ENCODE measurements at places on chromosomes 7 and 10.
A peak's percentile ranks its signal among the peaks of the same experiment; 100 is the strongest.

GRCh38 chr7:100371561-100372171 lies 1.6 kb upstream of the PILRA start:
- DNase-seq = no peak

GRCh38 chr7:121931149-121931902 lies 58.4 kb downstream of the PTPRZ1 start:
- no peak for DNase-seq

GRCh38 chr10:111784436-111784835 lies 399.1 kb downstream of the GPAM start:
- no peak for DNase-seq

- no peak for DNase-seq
Measured at GRCh38 chr7:82382276-82382675, 61.3 kb downstream of the CACNA2D1 start.

GRCh38 chr7:325051-325798 lies 35.3 kb downstream of the FOXL3 start:
- DNase-seq = no peak

- no peak for DNase-seq
Measured at GRCh38 chr10:1348773-1349050, 292.5 kb downstream of the WDR37 start.

DNA sequence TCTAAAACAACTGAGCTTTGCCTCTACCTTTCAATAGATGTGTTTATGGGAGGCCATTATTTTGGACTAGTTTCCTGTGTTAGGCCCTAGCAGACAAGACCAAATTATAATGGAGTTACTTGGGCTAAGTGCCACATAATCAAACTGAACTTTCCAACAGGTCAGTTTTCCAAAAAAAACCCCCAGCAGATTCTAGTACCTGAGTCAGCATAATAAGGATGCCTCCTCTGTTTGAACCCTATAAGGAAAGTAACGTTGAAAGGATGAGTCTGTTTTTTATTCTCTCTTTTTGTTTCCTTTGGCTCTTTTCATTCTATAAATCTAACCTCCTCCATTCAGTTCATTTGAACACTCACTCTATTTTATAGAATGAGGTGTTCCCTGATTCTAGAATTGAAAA lies 148.1 kb upstream of the FAM3C start:
- DNase-seq = no peak

DNA sequence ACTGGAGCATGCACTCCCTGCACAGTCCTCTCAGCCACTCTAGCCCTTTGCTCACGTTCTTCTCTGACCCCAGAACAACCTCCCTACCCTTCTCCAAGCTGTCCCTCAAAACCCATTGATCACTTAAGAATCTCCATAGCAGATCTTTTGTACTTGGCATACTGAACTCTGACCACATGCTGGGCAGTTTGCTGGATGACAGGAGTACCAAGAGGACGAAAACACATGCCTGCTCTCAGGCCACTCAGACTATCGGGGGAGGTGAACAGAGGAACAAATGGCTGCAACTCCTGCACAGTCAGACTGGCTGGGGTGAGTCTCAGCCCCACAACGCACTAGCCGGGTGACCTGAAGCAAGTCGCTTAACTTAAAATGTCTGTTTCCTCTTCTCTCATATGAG lies 52.7 kb downstream of the KCNMA1 start:
- DNase-seq = no peak

- no peak for DNase-seq
Measured at GRCh38 chr7:114718861-114719260, 203.0 kb upstream of the MDFIC start.

- DNase-seq = no peak
Measured at GRCh38 chr10:33967606-33968120, 633.2 kb upstream of the NRP1 start.

- peak; percentile 93 for DNase-seq
Measured at GRCh38 chr7:50359995-50360925, 55.7 kb downstream of the IKZF1 start.

DNA sequence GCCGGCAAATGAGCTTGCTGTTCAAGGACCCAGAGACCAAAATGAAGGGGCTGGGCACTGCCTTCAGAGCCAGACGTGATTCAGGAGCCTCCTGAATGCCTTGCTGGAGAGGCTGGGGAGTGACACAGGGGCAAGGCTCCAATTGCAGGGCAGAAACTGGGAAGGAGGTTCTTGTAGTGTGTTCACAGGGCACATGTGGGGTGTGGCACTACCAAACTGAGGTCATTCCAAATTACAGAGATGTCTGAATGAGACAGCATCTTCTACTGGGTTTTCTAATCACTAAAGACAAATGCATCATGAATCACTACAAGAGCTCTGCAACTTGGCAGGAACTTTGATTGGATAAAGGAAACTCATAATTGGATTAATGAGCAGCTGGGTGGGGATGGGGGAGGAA lies 17.8 kb downstream of the CRTAC1 start:
- DNase-seq = no peak

DNA sequence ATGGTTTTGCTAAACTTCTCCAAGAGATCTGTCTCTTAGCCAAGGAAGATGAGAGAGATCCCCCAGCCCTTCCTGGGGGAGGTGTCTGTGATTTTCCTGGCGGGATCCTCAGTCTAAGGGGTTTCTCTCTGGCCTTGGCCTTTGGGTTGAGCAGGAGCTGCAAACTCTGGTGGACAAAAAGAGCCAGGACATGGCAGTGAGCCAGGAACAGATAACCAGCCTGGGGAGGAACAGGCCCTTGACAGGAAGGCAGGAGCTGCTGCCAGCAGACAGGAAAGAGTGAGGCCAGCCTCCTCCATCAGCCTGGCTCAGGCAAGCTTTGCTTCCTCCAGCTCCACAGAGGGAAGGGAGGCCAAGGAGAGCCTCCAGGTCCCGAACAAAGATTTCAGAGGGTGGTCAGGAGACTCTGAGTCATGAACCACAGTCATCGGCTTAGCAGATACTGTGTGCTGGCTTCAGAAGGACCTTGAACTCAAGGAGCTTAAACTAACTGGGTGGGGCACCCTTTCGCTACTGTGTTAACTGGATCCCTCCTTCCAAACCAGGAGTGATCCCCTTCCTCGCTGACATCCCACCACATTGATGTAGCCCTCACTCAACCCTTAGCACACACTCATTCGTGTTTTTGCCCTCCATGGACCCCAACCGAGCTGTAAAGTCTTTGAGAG lies 34.7 kb downstream of the DDIT4 start:
- no peak for DNase-seq

GRCh38 chr7:19351341-19352304 lies 206.4 kb upstream of the FERD3L start:
- DNase-seq = no peak

- DNase-seq = no peak
Measured at GRCh38 chr7:33698692-33699128, 206.6 kb upstream of the BMPER start.

DNA sequence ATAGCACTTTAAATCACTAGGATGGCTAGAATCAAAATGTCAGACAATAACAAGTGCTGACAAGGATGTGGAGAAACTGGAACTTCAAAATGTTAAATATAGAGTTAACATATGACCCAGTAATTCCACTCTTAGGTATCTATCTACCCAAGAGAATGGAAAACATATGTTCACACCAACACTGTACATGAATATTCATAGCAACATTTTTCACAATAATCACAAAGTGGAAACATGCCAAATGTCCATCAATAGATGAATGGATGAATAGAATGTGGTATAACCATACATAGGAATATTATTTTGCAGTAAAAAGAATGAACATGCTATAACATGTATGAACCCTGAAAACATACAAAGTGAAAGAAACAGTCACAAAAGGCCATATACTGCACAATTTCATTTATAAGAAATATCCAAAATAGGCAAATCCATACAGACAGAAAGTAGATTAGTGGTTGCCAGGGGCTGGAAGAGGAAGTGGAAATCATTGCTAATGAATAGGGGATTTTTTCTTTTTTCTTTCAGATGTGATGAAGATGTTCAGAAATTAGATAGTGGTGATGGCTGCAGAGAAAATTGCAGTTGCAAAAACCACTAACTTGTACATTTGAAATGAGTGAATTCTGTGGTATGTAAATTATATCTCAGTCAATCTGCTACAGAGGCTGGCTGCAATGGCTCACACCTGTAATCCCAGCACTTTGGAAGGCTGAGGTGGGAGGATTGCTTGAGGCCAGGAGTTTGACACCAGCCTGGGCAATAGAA lies 93.0 kb downstream of the CPVL start:
- no peak for DNase-seq

DNA sequence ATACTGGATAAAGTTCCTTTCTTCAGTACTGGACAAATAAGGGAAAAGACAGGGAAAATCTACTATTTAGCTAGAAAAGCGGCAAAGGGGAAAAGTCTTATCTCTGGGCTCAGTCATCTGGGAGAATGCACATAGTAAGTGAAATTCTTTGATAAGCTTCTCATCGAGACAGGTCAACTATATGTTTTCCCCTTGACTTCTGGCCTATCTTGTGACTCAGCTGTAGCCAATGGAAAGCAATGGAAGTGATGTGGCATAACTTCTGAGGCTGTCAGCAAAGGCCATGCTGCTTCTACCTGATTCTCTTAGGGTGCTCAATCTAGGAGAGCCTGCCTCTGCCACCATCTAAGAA lies 91.9 kb downstream of the PCGF5 start:
- DNase-seq = no peak

GRCh38 chr10:128631801-128632241 lies 505.6 kb upstream of the MKI67 start:
- no peak for DNase-seq

- no peak for DNase-seq
Measured at GRCh38 chr7:52735656-52736055, 299.8 kb upstream of the POM121L12 start.

- no peak for DNase-seq
Measured at GRCh38 chr7:37908221-37908788, 8.3 kb downstream of the SFRP4 start.

- DNase-seq = no peak
Measured at GRCh38 chr7:156117542-156118247, 305.4 kb upstream of the SHH start.

DNA sequence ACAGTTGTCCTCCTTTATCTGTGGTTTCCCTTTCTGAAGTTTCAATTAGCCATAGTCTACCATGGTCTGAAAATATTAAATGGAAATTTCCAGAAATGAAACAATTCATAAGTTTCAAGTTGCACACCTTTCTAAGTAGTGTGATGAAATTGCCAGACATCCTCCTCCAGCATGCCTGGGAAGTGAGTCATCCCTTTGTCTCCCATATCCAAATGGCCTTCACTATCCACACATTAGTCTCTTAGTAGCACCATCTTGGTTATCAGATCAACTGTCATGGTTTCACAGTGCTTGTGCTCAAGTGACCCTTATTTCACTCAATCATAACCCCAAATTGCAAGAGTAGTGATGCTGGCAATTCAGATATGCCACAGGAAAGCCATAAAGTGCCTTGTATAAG lies 83.4 kb upstream of the PPP1R9A start:
- no peak for DNase-seq

DNA sequence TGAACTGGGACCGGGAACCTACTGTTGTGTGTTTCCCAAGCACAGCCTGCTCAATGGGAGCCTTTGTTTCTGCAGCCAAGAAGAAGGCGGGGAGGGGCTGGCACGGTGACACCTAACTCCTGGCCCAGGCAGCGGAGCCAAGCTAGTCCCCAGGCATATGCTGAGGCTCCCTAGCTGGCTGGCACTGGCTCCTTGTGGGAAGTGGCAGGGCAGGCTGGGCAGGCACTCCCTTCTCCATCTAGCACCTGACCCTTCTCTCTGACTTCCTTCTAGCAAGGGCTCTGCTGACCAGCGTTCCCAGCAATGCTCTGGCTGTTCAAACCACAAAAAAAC lies 325.0 kb downstream of the PLXNA4 start:
- no peak for DNase-seq

DNA sequence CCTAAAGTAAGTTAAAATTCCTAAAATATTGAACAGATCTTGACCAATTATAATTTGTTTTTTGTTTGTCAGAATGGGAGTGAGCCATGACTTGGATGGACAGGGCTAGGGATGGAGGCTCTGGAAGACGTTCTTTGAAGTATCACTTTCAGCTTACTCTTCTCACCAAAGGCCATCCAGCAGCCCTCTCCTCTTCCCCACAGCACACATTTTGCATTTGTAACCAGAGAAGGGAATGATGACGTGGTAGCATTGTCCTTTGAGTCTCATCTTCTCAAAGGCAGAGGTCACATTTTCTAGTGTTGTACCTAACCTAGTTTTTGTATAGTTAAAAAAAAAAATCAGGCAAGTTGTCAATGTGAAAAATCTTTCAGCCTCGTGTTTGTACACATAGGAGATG lies 43.8 kb upstream of the AGR3 start:
- DNase-seq = no peak

DNA sequence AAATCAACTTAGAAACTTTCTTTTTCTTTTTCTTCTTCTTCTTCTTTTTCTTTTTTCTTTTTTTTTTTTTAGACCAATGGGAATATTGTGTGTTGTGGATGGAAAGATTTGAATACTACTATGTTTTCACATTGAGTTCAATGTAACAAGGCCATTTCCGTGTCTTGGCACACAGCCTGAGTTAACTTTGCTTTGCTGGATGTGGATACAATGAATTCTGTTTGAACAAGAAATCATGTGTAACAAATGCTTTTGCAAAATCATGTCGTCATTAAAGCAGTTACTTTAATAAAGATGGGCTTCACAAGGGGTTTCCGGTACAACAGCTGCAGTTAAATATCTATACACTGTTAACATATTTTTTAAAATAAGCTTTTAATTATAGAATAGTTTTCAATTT lies 13.5 kb upstream of the ENTPD1 start:
- DNase-seq = no peak

DNA sequence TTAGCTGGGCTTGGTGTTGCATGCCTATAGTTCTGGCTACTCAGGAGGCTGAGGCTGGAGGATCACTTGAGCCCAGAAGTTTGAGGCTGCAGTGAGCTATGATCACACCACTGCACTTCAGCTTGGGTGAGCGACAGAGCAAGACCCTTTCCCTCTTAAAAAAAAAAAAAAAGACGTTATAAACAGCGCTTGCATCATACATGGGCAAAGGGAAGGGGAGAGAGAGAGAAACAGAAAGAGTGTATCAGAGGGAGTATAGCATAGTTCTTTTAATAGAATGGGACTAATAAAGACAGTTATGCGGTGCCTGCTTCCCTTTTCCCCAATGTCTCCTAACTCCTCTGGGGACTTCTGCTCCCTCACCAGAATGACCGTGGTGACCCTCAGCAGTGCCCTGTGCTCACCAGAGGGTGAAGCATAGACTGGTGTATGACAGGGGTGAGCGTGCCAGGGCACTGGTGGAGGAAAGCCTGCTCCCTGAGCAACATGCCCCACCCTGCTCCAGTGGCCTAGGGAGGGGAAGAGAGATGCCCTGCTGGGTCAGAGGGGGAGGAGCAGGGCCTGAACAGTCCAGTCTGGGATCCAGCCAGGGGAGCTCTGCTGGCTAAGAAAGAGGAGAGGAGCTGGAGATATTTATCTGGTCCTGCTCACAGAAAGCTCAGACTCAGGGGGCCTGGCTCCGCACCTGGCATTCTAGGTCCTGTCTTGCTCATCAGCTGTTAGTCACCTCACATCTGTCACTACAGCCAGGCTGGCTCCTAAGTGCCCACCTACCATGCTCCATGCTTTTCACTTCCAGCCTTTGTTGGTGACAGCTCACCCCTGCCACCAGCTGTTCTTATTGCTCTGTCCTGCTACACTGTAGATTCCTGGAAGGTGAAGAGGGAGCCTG lies 2.2 kb downstream of the PDZD7 start:
- DNase-seq = no peak

GRCh38 chr7:142554560-142555532 lies 194.4 kb upstream of the PRSS1 start:
- DNase-seq = no peak

- no peak for DNase-seq
Measured at GRCh38 chr7:31464601-31465000, 49.3 kb upstream of the ITPRID1 start.

Measured in T-helper 2 cell (primary cell).